Activated T-cell treated with anti-CD3 and anti-CD28 coated beads, Interleukin-2, amount 50 U/mL, for 48 hours (primary cell): ENCODE measurements at places on chromosomes 7 and 10.

DNA sequence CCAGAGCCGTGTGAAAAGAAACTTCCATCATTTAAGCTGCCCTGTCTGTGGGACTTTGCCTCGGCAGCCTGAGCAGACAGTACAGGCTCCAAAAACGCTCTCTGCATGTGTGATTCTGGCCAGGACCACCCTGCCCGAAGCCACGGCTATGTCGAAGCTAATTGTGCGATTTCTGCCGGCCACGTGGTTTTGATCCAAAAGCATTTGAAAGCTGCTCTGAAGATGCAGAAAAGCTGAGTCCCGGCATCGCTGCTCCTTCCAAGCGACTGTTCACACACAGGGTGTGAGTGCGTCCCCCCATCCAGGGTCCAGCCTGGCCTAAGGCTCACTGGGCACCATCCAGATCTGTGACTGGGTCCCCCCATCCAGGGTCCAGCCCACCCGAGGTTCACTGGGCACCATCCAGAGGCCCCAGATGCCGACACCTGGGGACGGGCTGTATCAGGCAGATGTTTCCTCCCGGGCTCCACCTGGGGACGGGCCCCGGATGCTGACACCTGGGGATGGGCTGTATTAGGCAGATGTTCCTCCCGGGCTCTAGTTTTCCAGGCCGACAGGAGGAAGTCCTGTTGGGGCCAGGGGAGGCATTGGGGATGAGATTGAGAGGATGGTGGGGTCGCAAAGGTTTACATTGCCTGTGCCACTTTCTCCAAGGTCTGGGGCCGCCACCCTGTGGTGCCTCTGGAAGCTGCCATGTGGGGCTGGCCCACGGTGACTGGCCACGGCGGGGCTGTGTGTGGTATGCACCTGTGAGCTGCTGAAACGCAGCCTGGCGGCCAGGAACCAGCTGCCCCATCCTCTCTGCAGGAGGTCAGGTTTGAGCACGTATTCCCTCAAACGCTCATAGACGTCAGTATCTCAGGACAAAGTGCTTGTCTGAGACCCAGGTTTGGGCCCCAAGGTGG, 527.4 kb downstream of the DNAJB6 start:
- no peak for DNase-seq

GRCh38 chr7:90824386-90825307, 228.5 kb downstream of the CDK14 start:
- DNase-seq = no peak

DNA sequence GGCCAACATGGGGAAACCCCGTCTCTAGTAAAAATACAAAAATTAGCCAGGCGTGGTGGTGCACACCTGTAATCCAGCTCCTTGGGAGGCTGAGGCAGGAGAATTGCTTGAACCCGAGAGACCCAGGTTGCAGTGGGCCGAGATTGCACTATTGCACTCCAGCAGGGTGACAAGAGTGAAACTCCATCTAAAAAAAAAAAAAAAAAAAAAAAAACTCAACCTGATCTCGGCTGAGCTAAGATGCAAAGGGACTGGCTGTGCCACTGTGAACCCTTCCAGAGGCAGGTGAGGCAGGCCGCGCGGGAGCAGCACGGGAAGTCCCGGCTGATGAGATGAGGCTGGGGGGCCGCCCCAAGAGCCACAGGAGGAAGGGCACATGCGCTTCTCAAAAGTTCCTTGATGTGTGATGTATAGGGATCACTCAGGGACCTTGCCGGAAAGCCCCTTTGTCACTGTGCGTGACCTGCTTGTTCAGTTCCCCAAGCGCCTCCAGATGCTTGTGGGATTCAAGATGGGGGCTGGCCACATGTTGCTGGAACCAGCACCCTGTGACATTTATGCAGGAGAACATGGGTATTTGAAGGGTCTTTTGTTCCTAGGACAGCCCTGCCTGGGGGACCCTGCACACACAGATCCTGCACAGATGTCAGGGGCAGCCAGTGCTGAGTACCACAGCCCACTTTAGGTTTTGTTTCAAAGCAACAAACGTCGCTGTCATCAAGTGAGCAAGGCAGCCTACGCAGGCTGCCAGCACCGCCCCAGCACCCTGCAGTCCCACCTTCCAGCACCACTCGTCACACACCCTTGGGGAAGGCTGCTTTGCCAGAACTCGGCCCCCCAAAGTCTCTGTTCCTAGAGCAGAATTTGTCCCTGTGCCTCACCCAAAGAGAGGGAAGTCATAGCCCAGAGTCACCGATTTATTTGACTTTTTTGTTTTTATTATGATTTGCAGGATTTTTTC, 74.8 kb upstream of the SH2B2 start:
- no peak for DNase-seq

GRCh38 chr10:23412223-23412622, 26.7 kb upstream of the OTUD1 start:
- DNase-seq = no peak

DNA sequence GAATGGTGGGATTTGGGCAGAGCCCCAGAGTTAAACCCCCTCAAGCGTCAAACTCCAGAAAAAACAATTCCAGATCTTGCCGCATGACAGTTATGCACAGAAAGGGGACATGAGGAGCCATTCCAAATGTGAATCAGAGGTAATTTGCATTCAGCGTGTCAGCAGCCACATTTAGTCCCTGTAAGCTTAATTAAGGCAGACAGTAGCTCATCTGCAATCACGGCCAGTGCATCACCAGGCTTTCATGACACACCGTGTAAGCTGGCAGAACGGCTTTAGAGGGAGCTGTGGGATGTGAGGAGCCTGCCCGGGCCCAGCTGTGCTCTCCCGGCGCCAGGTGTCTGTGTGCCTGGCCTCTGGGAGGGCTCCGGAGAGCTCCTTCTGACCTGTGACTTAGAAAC, 18.7 kb upstream of the PRKAG2 start:
- DNase-seq = no peak

DNA sequence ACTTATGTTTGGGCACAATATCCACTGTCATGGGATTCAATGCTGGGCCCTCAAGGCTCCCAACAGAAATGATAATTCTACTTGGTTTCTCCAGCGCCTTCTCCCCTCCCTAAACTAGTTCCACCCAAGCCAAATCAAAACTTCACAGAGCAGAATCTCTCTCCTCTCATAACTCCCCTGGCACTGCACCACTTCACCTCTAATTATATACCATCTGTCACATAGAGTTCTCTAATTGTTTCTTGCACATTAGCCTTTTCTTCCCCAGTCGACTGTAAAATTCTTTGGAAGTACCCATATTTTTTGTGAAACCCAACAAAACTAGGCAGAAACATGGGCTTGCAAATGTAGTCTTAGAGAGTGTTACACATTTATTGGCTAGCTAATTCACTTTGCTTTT, 8.1 kb downstream of the SGMS1 start:
- no peak for DNase-seq

DNA sequence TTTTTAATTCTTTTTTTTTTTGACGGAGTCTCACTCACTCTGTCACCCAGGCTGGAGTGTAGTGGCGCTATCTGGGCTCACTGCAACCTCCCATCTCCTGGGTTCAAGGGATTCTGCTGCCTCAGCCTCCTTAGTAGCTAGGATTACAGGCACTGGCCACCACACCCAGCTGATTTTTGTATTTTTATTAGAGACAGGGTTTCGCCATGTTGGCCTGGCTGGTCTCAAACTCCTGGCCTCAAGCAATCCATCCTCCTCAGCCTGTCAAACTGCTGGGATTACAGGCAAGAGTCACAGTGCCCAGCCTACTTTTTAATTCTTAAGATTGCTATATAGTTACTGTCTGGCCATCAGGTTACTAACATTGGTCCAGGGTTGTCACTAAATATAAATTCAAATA, 59.6 kb downstream of the ZNF277 start:
- DNase-seq = no peak

GRCh38 chr7:13946181-13946580, 43.3 kb downstream of the ETV1 start:
- no peak for DNase-seq

- no peak for DNase-seq
Measured at GRCh38 chr10:125343118-125343925, 183.0 kb upstream of the CTBP2 start.

DNA sequence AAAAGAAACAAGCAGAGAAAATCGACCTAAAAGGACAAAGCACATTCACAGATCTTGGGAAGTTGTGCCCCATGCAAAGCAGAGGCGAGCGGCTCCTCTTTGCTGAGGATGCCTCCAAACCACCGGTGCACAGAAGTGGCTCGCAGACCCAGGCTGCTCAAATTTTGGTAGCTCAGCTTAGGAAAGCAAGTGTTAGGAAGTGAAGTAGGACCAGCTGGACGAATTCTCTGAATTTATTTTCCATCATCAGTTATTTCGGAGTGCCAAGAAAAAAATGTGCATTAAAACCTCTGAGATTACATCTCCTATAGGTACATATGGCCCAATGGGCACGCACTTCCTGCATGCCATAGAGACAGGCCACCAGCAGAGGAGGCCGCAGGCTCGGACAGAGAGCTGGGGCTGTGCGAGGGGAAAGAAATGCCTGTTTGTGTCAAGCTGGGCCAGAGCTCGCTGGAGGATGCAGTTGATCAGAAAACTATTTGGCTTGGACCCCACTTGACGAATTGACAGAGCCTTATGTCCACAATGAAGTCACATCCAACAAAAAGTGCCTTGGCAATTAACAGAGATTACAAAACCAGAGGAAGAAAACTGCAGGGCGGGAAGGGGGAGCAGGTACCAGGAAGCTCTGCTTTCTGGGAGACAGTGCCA, 122.3 kb upstream of the LYZL2 start:
- no peak for DNase-seq

DNA sequence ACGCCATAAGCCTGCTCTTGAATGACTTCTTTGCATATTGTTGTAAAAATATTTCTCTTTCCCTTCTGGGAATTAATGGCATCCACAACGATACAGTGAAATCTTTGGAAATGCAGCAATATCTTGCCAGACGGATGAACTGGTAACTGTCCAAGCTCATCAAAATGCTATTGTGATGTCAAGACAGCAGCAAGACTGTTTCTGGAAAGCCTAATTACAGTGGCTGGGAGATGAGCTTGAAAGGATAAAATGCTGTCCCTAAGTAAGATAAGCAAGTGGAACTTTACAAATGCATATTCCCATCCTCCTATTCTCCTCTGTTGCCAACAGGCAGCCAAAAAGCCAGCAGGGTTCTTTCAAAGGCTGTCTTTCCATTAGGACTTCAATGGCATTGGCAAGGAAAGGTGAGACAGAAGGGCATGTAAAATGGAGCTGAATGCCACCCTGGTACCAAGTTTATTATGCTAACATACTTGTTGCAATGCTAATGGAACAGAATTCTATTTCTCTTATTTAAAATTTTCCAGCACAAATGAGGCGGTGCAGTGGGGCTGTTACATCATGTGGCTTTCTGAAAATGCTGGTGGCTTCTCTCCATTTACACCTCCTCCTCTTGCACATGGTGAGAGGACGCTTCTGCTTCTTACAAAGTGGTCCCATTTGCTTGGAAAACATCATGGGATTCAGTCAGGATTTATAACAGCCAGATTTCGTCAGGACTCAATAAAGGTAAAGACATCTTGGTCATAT, 178.3 kb upstream of the PTER start:
- DNase-seq = no peak

GRCh38 chr7:98387544-98388226, 13.2 kb downstream of the BAIAP2L1 start:
- DNase-seq = no peak

DNA sequence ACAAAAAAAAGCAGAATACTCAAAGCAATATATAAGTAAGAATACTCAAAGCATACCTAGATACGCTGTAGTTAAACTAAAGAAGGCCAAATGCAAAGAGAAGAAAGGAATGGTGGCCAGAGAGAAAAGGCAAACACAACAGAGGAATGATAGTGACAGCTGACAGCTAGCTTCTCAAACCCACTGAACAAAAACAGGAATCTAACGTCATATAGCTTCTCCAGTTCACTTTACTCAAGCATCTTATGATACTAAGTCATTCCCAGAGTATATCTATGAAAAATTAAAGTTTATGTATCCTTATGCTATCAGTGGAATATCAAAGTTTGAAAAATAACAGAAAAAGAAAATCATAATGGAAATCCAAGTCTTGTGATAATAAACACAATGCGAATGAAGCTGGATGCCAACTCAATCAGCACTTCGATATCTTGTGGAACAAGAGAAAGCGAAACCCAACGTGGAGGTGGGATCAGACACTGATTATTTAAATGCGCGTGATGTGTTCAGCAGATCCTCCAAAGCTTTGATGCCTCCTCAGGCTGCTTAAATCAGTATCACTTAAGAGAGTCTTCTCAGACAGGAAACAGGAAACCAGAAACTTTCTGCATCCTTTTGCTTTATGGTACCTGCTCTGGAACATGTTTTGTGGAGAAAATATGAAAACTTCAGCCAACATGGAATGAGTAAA, 102.8 kb downstream of the PIP4K2A start:
- DNase-seq = no peak

DNA sequence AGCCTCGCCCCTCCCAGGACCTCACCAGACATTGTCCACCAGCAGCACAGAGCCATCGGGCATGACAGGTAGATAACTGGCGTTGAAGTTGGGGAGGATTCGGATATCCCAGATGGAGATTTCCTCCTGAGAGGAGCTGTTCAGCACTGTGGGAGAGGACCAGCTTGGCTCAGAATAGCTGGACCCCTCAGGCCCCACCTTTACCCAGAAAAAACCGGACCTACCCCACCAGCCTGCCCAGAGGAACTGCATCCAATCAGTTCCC, 1.5 kb downstream of the TRAPPC14 start:
- no peak for DNase-seq
